Mucosa of descending colon (tissue), 3 donors: ENCODE measurements at places on chromosomes 7 and 10.

DNA sequence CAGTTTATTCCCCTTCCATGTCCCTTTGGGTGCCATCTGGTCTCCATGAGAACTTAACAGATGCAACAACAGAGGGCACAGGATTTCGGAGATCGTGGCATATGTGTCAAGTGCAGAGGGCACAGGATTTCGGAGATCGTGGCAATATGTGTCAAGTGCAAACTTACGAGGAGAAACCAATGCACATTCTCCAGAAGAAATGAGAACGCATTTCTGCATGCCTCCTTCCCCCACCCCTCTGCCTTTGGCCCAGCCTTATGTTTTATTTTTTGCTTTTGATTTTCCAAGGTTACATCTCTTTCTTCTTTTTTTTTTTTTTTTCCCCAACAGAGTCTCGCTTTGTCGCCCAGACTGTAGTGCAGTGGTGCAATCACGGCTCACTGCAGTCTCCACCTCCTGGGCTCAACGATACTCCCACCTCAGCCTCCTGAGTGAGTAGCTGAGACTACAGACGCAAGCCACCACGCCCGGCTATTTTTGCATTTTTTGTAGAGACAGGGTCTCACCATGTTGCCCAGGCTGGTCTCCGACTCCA lies 586 bp upstream of the ANKRD26 start:
- no peak for DNase-seq

DNA sequence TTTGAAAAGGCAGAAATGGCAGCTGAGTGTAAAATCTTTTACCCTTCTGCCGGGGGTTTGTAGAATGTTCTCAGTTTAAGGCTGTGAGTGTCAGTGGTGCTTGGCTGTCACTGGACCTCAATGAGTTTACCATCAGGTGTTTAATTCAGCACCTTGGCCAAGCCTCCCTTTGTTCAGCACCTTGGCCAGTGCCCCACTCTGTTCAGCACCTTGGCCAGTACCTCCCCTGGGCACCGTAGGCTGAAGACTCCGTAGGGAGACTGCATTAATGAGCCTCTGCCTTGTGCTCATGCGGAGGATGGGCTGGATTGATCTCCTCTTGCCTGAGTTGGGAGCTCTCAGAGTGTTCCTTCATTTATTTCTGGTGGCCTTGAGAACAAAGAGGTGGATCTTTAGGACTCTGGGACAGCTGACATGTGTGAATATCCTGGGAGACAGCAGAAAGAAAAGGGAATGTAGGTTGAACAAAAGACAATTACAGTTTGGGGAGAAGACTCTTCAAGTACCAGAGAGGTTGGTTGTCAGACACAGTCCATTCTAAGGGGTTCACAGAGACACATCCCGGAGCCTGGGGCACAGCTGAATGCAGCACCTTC lies 1.6 kb downstream of the FAM24A start:
- DNase-seq: no peak

DNA sequence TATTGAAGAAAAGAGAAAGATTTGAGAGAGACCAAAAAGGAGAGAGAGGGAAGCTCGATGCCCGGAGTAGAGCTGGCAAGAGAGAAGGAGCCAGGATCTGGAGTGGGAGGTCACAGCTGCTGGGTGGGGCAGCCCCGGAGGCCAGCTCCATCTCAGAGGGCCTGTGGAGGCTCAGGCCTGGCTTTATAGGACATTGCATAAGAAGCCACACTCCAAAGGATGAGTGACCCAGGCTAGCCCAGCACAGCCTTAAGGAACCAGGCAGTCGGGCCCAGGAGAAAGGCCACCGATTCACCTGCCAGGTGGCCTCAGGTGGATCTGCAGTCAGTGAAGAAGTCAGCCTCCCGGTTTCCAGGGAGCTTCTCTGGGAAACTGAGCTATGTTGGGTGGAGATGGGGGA lies 676 bp downstream of the PLAC9 start:
- DNase-seq: no peak

GRCh38 chr10:87861566-87861952 lies 1.8 kb downstream of the KLLN start:
- DNase-seq: peak; percentile 87

GRCh38 chr10:64867501-64867962 lies 1346.3 kb downstream of the REEP3 start:
- no peak for DNase-seq
